ENCODE measurements at places on chromosomes 7 and 10.

DNA sequence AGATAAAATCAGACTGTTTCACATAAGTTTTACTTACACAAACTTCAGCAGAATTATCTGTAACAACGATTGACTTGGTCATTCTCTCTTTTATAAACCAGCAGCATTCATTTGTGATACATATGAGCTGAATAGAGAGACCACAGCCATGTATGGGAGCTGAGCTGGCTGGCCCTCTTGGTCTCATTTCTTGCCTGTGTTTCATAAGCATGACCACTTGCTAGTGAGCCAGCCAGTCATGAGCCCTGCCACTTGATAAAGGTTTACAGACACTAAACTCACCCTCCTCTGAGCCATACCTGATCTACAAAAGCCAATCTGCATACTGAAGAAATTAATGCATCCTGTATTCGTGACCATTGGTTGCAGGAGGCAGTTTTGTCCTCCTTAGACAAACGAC lies 82.1 kb downstream of the PKD1L1 start:
- no peak for DNase-seq

GRCh38 chr10:1886039-1886438 lies 148.7 kb upstream of the ADARB2 start:
- DNase-seq, result no peak

GRCh38 chr10:101130984-101131961 lies at the start of gene TLX1:
TSS of gene TLX1 (plus strand) at chr10:101131300. CDS start at chr10:101131542, 242 bp downstream.
- DNase-seq, result no peak

DNA sequence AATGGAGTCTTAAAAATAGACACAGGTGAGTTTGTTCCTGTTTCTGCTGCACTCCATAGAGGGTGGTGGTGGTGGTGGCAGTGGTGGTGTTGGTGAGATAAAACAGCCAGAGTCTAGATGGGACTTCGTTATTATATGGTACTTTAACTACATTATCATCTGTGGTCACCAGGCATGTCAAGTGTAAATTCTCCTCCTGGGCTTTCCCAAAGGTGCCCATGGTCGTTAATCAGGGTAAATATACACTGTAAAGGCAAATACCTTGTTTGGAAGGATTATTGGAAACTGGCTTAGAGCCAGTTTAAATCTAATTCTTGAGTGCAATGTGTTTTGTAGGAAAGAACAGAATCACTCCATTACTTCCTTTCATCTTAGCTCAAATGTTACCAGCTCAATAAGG lies 21.5 kb upstream of the COMMD3 start:
- no peak for DNase-seq

DNA sequence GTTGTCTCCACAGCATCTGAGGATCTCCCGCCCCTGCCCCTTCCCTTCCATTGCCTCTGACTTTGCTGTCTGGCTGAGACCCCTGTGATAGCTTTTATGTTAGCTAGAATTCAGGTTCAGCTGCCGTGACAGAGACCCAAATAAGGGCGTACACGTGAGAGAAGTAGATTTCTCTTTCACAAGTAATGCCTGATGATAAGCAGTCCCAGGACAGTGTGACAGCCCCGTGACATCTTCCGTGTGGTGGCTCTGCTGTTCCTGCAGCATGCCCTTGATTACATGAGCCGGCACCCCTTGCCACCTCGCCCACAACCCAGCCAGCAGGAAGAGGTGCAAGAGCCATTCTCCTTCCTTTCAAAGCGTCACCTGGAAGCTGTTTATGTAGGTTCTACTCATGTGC lies 130.9 kb upstream of the PODXL start:
- DNase-seq, result no peak

GRCh38 chr7:122339145-122339904 lies 34.8 kb upstream of the FEZF1 start:
- DNase-seq, result no peak

DNA sequence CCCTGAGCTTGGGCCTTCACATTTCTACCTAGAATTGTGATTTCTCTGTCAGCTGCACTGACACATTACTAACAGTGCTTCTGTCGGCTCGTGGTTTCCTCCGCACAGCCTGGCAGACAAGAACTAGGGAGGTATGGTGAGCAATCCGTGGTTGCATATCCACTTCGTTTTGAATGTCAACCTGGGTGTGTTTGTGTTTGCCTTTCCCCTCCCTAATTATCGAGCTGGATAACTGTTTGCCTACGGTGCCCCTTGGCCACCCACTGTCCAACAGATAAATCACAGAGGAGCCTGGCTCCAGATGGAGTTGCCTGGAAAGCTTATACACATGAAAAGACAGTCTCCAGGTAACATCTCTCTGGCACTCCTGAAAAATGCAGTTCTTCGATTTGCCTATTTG lies 228.8 kb downstream of the TRIL start:
- DNase-seq, result no peak

GRCh38 chr7:30453921-30454320 lies 24.7 kb downstream of the NOD1 start:
- no peak for DNase-seq

- no peak for DNase-seq
Observed at GRCh38 chr7:2074691-2075090, 158.1 kb downstream of the MAD1L1 start.

- DNase-seq, result no peak
Observed at GRCh38 chr10:128571071-128571470, 444.8 kb upstream of the MKI67 start.

GRCh38 chr7:1124816-1125602 lies 35.0 kb downstream of the ZFAND2A start:
- DNase-seq, result no peak

DNA sequence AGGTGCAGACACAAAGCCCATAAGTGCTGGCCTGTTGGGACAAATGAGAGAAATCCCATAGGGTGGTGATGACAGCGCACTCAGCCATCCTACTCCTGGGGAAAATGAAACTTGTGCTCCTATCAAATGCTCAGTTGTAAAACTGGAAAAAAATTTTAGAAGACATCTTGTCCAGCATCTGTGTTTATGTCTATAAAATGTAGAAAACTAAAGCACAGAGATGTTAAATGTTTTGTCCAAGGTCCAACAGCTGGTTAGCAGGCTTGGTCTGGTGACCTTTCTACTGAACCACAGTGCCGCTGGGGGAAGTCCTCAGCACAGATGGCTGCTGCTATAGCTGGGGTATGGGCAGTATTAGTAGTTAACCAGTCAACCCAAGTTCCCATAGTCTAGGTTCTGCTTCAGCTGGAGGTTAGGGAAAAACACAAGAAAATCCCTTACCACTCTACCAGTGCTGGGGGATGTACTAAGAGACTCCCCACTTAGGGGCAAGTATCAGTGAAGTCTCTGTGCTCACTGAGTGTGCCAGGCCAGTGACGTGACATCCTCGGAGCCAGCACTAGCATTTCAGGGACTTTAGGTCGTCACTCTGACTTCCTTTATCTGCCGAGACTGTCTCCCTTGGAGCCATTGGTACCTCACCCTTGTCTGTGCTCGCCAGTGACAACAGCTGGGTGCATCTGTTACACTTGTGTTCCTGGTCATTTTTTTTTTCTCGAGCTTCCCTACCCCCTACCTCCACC lies 1.9 kb downstream of the TSPAN33 start:
- no peak for DNase-seq

DNA sequence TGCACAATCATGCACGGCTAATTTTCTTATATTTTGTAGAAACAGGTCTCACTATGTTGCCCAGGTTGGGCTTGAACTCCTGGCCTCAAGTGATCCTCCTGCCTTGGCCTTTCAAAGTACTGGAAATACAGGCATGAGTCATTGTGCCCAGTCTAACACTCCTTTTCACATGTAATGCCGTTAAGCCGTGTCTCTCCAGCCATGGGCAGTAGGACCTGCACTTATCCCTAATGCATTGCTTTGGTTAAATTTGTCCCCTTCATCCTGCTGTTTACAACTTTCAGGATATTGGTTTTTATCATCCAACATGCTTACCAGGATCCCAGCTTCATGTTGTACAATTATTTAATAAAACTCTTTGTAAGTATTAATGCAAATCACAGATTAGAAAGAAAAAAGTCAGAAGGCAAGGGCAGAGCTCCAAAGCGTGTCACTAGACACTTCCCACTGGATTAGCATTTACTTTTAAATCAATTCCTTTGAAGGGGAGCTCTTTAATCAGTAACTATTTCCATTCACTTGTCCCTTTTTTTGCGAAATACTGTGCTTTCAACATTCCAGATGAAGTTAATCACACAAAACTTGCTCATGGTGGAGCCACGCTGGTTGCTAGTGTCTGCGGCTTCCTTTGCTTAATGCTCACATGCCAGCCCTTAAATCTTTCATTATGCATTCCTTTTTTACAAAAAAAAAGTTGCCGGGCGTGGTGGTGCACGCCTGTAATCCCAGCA lies 256.0 kb upstream of the AUTS2 start:
- no peak for DNase-seq

DNA sequence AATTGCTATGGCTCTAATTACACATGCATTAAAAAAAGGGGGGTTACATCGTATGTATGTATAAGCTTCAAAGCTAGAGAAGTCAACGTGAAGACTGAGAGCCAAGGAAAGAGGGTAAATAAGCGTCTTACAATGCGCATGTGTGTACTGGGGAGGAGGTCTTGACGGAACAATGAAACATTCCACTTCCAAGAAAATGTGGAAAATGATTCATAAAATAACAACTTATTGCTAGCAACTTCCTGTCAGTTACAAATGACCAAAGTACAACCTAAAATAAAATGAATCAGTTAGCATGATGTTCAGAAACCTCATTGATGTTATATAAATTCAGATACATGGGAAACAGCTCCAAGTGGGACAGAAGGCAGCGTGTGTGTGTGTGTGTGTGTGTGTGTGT lies 104.1 kb upstream of the RHEB start:
- DNase-seq, result peak; percentile 79

GRCh38 chr7:30668102-30668501 lies 14.2 kb downstream of the CRHR2 start:
- no peak for DNase-seq

GRCh38 chr7:46243406-46243805 lies 322.3 kb upstream of the IGFBP3 start:
- no peak for DNase-seq

GRCh38 chr10:18483516-18484186 lies 167.7 kb downstream of the NSUN6 start:
- no peak for DNase-seq

DNA sequence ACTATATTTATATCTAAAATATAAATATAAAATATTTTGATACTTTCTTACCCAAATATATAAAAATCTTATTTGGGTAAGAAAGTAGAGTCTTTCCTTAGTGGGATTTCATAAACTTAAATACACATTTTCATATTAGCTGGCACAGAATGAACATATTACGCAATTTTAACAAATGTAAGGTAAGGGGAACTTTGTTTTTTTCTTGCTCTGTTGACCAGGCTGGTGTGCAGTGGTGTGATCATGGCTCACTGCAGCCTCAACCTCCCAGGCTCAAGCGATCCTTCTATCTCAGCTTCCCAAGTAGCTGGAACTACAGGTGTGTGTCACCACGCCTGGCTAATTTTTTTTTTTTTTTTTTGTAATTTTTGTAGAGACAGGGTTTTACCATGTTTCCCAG lies 18.3 kb downstream of the CYP26A1 start:
- DNase-seq, result no peak

DNA sequence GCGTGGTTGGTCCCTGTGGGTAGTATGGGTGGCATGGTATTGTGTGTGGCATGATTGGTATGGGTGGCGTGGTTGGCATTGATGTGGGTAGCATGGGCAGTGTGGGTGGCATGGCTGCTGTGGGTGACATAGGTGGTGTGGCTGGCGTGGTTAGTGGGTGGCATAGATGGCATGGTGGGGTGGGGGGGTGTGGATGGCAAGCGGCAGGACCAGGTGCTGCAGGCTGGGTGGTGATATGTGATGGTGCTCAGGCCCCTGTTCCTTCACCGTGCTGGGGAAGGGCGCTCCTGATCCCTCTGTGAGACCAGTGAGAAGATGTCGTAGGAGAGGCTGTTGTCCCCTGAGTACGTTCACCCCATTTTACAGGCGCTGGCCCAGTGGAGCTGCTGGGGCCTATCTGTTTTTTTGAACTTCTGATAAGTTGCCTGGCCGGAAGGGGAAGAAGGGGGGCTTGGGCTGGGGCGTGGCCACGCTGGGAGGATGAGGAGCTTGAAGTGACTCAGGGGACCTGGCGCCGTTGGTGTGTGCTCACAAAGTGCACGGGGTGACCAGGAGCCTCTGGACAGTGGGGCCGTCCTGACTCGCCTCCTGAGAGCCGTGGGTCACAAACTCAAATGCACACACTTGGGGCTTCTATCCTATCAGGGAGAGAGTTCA lies 17.5 kb downstream of the INPP5A start:
- no peak for DNase-seq

GRCh38 chr7:97871659-97872024 lies 566 bp downstream of the ASNS start:
- DNase-seq, result no peak

- peak; percentile 88 for DNase-seq
Observed at GRCh38 chr10:132319853-132320653, 11.9 kb upstream of the LRRC27 start.

All from astrocyte of the spinal cord (primary cell).